Activated naive CD8-positive, alpha-beta T cell treated with anti-CD3 and anti-CD28 coated beads, Interleukin-2, amount 10 ng/mL, durations not matched to agents 7 days and 5 days (primary cell): ENCODE measurements at places on chromosomes 16 and 17. TPM values are rescaled to one million over a fixed set of nuclear protein-coding genes. Genes with fewer than 3 reads are reported as not detected.

DNA sequence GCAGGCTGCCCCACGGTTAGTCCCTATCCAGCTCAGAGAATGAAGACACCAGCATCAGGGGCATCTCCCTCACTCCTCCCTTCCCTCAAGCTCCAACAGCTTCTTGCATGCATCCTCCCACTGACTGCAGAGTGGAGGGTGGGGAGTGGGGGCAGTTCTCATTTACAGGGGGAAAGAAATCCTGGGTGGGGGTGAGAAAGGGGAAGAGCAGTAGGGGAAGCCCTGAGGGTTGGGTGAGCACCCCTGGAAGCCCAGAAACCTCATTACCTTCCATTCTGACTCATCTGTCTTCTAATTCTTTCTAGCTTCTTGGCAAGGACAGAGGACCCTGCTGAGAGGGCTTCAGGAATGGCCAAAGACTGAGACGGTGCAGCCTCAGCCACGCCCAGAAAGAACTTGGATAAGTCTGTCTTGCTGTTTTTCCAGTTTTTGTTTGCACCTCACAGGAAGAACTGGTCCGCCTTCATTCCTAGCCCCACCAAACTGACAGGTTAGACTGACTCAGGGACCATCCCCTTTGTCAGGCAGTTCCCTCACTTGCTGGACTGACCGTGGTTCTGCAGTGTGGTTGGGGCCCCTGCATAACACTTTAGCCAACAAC lies 52.5 kb upstream of the WSB1 start:
- no peaks in the 10 kb centered on the region for H3K36me3 ChIP-seq
- DNase-seq, result no peak
- H3K27me3 ChIP-seq, result peaks cover 14% of the 10 kb centered on the region
- H3K4me1 ChIP-seq, result peaks cover 19% of the 10 kb centered on the region

- H3K27ac ChIP-seq, result no peak overlapping the region
- no peak for DNase-seq
- no peaks in the 10 kb centered on the region for H3K36me3 ChIP-seq
- H3K4me1 ChIP-seq, result no peaks in the 10 kb centered on the region
- no peak overlapping the region for H3K4me3 ChIP-seq
- no peaks in the 10 kb centered on the region for H3K27me3 ChIP-seq
Observed at GRCh38 chr16:31842864-31843263, 30.7 kb upstream of the ZNF267 start.

- peak overlapping the region; percentile 34 for H3K4me3 ChIP-seq
- no peaks in the 10 kb centered on the region for H3K36me3 ChIP-seq
- peaks cover 19% of the 10 kb centered on the region for H3K4me1 ChIP-seq
- H3K27ac ChIP-seq, result peak overlapping the region; percentile 73
- DNase-seq, result no peak
- peaks cover 7% of the 10 kb centered on the region for H3K27me3 ChIP-seq
Observed at GRCh38 chr17:58170622-58171021, 3.8 kb downstream of the OR4D2 start.

DNAI2 gene
- total RNA-seq, result 1.6 TPM

NAGPA gene
- total RNA-seq, result 19.9 TPM
